ENCODE measurements at places on chromosomes 1 and 21.

DNA sequence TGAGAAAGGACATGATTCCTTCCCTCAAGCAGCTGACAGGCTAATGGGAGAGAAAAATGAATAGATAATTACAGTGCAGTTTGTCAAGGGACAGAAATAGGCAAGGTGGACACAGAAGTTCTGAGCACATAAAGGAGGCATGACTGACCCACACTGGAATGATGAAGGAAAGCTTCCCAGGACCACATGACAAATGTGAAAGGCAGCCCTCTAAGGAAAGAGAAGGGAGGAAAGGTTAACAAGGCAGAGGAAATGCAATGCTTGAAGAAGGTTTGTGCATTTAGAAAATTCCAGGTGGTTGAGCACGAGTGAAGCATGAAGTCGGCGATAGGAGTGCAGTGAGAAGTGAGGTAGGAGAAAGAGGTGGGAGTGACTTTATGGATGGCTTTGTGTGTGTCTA is 37.4 kb downstream of the LAMC2 start:
- no peak for DNase-seq

- DNase-seq: no peak
Measured at GRCh38 chr1:212915245-212916091, 34.9 kb upstream of the VASH2 start.

GRCh38 chr1:62241371-62242131 is 46.9 kb downstream of the L1TD1 start:
- no peak for DNase-seq

DNA sequence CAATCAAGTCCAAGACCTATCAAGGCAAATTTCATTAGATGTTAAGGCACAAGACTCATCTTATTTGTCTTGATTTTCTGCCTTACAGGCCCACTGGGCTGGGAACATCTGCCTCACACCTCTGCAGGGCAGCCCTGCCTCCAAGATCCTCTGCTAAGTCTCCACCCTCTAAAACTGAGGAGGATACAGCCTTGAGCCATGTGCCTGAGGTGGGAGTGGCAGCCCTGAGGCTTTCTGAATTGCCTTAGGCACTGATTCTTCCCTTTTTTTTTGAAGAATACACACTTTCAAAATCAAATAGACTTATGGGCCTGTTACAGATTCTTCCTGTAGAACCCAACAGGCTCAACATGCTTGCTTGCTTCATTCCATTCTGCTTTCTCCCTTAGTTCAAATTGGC is 544.3 kb upstream of the ADAMTS5 start:
- no peak for DNase-seq

- DNase-seq: no peak
Measured at GRCh38 chr1:209585197-209585596, 1.7 kb downstream of the CAMK1G start.

DNA sequence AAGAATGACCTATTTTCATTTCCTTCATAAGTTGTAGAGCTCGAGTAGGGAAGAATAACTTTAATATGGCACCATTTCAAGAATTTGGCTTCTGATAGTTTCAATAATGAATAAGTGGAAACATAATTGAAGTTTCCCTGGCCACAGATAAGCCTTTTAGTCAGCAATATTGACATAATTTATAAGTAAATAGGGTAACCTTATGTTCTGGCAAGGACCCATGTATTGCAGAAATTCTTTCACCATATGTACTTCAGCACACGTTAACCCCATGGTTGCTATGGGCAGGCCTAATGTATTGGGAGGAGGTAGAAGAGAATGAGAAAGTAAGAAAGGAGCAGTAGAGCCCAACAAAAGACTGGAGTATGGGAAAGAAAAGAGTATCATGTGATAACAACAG is 25.4 kb downstream of the MDM4 start:
- no peak for DNase-seq

DNA sequence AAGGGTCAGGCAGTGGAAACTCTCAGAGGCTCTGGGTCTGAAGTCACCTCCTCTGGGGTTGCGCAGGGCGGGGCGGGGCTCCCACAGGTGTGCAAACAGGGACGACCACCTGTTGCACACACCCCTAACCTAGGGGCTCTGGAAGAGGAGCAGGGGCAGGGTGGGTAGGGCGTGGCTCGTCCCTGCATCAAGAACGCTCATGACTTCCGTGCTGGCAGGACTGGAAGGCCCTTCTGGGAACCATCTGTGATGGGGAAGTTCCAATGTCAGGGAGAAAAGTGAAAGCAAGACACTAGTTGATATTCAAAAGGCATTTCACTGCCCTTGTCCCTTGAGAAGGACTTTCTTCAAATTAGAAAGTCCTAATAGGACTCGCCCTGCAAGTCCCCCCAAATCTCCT is 22.1 kb upstream of the CLSTN1 start:
- DNase-seq: no peak

- DNase-seq: no peak
Measured at GRCh38 chr1:184640505-184640904, 114.2 kb downstream of the EDEM3 start.

DNA sequence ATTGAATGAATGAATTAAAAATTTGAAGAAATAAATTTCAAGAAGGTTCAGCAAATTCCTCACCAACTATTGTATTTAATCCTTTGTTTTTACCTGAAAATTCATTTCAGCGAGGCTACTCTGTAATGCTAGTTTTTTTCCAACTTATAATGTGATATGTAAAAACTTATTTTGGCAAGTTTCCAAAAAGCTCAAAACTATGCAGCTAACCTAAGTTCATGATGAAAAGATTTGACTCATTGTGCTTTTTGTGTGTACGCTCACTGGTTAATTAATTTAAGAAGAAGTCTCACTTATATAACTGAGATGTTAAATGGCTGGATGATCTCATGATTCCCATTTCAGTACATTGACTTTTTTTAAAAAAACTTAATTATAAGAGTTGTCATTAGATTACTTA is 196.0 kb upstream of the SAMSN1 start:
- no peak for DNase-seq

DNA sequence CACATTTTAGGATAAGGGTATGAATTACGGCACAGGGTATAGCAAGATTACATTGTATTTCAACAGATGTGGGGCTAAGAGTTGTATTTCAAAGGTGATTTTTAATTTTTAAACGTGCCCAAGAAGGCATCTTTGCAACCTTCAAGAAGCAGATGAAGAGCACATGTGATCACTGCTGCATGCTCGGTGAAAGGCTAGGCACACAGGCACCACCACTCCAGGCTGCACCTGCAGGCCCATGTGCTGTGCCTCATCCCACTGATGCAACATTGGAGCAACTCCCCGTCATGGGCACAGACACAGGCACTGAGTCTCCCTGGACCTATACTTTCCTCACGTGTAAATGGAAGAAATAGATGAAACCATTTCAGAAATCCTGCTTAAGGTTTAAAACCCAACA is 23.5 kb downstream of the UBE2G2 start:
- DNase-seq: no peak

GRCh38 chr1:246795906-246796694 is 71.9 kb downstream of the SCCPDH start:
- DNase-seq: no peak

- no peak for DNase-seq
Measured at GRCh38 chr21:42366292-42367010, at the start of gene TFF1. Gene TFF1, minus strand, starts transcription at chr21:42366535. Its CDS starts 40 bp downstream, at chr21:42366495.

DNA sequence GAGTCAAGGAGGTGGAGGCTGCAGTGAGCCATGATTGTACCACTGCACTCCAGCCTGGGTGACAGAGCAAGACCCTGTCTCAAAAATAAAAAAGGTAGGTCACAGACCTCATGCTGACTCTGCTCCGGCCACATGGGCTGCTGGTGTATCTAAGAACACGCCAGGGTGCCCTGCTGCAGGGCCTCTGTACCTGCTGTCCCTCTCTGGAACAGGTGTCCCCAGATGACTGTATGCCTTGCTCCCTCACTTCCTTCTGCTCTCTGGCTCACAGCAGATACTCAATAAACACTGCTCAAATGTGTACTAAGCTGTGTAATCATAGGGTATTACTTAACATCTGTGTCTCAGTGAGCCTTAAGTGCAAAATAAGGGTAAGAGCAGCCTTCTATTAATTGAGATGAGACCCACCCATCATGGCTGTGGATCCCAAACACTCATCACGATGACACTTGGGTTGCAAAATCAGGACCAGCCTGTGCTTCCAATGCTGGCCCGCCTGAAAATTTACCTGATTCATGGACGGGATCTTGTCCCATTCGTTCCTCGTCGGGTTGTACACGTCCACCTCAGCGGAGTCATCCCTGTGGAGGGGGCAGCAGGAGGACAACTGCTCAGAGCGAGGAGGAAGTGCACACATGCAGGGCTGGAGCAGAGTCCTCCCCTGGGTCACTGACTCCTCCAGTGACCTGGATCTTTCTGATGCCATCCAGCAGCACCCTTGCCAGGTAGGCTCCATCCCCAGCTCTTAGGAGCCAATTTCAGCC is 7.5 kb downstream of the KLHL21 start:
- no peak for DNase-seq

DNA sequence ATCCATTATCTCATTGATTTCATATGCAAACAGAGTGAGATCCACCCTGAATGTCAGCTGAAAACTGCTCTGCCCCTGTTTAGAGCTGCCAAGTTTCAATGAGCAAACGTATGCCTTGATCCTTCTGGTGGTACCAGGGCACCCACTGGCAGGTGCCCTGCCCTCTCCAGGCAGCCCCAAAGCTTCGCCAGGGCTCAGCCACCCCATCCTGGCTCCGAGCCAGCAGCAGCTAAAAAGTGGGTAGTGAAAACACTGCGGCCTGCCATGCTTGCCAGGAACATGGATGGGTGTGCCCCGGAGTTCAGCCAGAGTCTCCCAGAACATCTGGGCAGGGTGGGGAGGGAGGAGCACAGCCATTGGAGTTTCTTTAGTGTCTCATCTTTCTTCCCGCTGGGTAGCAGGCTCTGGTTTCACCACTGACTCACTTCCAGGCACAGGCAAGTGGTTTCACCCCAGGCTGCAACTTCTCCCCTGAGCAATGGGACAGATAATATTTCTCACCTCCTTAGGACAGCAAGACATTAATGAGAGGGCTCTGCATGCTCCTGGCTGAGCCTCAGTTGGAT is 8.1 kb upstream of the LMX1A start:
- no peak for DNase-seq

DNA sequence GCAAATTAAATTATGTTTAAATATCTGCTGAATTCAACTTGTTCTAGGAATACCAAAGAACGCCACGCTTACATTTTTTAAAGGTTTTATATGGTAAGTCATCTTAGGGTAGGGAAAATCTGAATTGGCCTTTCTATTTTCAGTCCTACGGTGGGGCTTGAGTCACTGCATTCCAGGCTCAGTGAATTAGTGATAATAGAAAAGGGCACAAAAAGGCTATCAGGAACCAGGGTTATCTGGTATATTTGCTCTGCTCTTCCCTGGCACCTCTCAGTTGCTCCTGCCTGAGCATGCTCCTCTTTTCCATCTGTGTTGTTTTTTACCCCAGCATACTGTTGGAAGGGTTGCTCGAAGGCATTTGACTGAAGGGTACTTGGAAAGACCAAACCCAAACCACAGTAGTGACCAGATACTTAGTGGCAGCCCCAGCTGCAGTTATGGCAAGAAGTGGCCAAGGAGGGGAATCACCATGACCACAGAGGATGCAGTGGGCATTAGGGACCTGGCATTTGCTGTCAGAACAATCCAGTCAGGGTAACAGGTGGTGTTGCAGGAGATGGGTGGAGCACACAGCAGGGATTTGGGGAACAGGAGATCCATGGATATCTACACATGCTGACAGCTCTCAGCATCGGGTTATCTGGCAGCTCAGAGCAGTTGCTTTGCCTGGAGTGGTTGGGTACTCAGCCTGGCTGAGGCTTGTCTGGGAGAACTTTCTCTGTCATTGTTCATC is 2.3 kb downstream of the OVAAL start:
- no peak for DNase-seq

DNA sequence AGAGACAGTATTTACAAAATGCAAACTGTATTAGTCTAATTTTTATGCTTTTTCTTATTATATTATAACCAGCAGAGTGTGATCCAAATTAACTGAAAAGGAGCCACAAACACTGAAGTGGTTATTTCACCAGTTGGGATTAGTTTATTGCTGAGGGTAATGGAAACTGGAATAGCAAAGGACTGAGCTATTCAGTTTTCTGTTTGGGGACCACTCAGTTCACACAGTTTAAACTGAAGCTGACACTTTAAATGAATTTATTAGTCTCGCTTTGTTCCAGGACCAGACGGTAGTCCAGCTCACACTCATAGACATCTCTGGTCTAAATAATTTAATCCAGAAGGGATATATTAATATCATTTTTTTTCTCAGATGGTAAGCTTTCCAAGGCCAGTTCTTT is 410.7 kb downstream of the LTN1 start:
- DNase-seq: no peak

- DNase-seq: no peak
Measured at GRCh38 chr1:24713736-24714135, 31.5 kb upstream of the CLIC4 start.

GRCh38 chr1:191907121-191907520 is 251.1 kb upstream of the RGS18 start:
- DNase-seq: no peak

- no peak for DNase-seq
Measured at GRCh38 chr1:65316233-65316632, 6.9 kb downstream of the DNAJC6 start.

- DNase-seq: no peak
Measured at GRCh38 chr21:15001857-15002606, 62.8 kb downstream of the NRIP1 start.

DNA sequence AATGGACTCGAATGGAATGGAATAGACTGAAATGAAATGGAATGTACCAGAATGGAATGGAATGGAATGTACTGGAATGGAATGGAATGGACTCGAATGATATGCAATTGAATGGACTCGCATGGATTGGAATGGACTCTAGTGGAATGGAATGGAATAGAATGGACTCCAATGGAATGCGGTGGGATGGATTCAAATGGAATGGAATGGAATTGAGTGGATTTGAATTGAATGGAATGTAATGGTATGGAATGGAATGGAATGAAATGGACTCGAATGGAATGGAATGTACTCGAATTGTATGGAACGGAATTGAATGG is 99.6 kb upstream of the FBXO28 start:
- DNase-seq: no peak

DNA sequence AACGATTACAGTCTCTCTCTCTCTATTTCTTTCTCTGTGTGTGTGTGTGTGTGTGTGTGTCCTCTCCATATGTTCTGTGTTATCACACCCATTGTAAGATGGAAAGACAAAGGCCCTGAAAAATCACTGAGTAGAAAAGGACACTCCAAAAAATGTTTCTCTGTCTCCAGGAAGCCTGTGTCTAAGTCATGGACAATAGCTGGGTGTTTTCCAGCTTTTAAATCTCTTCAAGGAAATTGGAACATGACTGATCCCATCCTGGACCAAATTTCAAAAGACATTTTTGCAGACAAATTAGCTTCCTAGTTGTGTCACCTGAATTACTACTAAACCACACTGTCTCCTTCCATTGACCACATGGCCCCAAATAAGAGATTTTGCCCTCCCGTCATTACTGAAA is 31.0 kb upstream of the LMX1A start:
- no peak for DNase-seq

Measured in T-helper 17 cell (primary cell).